ENCODE measurements at places on chromosomes 5 and 9. TPM values are rescaled to one million over a fixed set of nuclear protein-coding genes. Genes with fewer than 3 reads are reported as not detected.

SOX30 gene
- not detected for total RNA-seq

C7 gene
- total RNA-seq: 385 TPM

SLC12A2 gene
- 15.7 TPM for total RNA-seq

IFNA13 gene
- total RNA-seq: not detected

HAVCR2 gene
- total RNA-seq: 4.4 TPM

BTF3 gene
- 537 TPM for total RNA-seq

SPATA6L gene
- 3.9 TPM for total RNA-seq

OLFM1 gene
- total RNA-seq: 39.0 TPM

All from vagina (tissue), 2 donors.